Liver (tissue), 10 donors: ENCODE measurements at places on chromosomes 5 and 9. TPM values are rescaled to one million over a fixed set of nuclear protein-coding genes. Genes with fewer than 3 reads are reported as not detected.

Gene IRX1
- total RNA-seq: not detected

Gene EEIG1
- 14.3 TPM for total RNA-seq

Gene IGIP
- total RNA-seq: 4.1 TPM

Gene GRM6
- total RNA-seq: 0.23 TPM

DNA sequence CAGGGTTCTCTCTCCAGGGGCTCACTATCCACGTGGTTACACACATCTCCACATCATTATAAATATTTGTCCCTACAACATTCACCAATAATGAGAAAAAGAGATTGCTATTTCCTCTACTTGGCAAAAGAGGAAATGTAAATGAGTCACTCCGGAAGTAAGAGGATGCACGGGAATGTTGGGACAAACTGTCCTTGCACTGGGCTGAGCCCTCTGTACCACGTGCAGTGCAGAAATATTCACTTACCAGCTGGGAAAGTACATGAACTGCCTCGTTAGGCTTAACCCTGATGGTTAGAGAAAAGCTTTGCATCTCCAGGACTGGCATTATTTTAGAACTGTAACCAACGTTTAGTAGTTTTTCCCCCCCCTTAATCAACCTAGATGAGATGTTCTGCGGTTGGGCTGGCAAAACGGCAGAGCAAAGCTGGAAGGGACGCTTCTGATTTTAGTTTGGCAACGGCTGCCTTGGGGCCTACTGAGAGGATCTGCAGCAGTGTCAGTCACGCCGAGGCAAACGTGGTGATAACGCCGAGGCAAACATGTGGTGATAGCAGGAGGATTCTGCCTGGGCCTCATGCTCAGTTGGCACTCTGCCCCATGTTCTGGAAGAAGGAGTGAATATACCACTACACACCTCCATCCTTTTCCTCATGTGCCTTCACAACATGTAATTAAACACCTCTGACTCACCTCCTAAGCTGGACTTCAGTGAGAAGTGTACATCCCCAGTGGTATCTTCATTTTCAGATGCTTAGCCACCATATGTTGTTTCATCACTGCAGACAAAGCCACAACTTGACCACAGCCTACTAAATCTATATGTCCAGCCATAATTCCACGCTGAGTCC is 661.4 kb upstream of the KLF4 start:
- DNase-seq: no peak

GRCh38 chr5:125258615-125259014 is 512.2 kb upstream of the ZNF608 start:
- no peak for DNase-seq

- DNase-seq: peak; percentile 40
These were observed 571 bp downstream of the PPIC start for GRCh38 chr5:123035918-123036390.

DNA sequence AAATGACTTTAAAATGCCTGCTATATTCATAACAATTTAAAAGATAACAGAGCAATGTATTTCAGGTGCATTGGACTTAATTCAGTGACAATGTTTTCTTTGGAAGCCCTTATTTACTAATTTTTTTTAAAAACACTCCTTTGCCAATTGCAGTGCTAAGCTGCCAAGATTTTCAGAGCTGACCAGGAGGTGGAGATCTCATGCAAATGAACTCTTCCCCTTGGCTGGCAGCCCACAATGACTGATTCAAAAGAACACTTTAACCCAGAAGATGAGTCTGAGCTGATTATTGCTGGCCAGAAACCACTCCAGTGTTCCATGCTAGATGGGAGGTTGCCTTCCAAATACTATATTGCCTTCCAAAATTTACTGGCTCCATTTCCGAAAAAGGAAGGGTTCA is 128.3 kb upstream of the CCNH start:
- no peak for DNase-seq

DNA sequence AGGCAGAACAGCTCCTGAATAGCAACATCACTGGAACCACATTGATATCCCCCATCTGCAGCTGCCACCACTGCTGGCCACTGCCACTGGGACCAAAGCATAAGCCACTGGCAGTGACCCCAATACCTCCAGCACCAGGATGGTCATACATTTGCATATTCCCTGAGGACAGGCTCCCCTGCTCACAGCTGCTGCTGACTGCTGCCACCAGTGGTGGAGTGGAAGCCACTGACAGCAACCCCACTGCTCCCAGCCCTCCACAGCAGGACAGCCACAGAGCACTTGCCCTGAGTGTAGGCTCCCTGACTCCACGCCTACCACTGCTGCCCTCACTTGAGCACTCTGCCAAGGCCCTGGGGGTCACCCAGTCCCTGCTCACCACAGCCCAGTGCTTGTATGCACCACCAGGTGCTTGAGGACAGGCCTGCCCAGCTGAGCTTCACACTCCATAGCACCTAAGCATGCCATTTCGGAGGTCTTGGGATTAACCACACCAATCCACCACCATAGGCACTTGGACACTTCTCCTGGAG is 327.4 kb upstream of the RPS23 start:
- DNase-seq: no peak

GRCh38 chr9:2727966-2728613 is 10.8 kb downstream of the KCNV2 start:
- no peak for DNase-seq

GRCh38 chr9:132411091-132411508 is 1.1 kb downstream of the CFAP77 start:
- peak; percentile 57 for DNase-seq
